Hypothalamus (tissue), 51 donors: ENCODE measurements at places on chromosomes 2 and 18.

- no peak for DNase-seq
Observed at GRCh38 chr2:192098814-192099491, 95.8 kb downstream of the TMEFF2 start.

- no peak for DNase-seq
Observed at GRCh38 chr18:23934252-23934651, 80.3 kb upstream of the TTC39C start.

DNA sequence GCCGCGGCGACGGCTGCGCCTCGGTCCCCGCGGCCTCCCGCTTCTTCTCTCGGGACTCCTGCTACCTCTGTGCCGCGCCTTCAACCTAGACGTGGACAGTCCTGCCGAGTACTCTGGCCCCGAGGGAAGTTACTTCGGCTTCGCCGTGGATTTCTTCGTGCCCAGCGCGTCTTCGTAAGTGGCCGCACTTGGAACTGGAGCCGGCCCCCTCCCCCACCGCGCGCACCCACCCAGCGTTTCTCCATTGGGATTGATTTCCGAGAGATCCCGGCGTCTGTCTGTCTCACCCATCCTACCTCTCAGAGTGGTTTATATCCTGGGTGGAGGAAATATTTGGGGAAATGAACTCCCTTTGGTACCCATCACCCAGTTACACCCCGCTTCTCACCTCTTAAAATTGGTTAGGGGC is 498 bp downstream of the ITGAV start:
- DNase-seq, result peak; percentile 57

DNA sequence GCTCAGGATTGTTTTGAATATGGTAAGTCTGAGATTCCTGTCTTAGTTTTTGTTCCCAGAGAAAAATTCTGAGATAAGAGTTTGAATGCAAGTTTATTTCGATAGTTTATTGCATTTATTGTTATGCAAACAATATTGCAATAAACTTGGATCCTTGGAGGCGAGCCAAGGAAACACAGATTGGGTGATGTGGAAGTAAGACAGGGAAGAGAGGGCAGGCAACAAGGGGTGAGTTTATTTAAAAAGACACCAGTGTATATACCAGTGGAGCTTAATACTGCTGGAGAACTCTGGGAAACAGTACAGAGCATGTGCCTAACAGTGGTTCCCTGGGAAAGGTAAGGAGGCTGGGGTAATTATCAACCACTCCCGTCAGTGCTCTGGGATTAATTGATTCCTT is 87.5 kb upstream of the NEDD4L start:
- no peak for DNase-seq

GRCh38 chr2:218964041-218964771 is 4.7 kb downstream of the CDK5R2 start:
- no peak for DNase-seq
